ENCODE measurements at places on chromosomes 16 and 17.

DNA sequence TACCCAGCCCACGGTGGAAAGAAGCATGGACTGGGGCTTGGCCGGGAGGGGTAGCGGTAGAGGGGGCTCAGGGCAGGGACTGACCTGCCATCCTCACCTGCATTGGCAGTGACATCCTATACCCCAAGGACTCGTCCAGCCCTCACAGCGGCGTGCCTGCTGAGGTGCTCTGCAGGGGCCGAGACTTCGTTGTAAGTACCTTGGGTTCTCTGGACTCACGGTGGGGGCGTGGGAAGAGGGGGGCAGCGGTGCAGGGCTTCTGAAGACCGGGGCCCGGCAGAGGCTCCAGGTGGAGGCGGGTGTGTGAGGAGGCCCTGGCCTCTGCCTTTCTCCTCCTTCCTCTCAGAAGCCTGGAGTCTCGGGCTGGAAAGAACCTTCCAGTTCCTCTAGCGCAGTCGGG, 25.5 kb downstream of the POLR3E start:
- no peak for DNase-seq

- DNase-seq, result no peak
Measured at GRCh38 chr17:47427985-47428384, 102.9 kb upstream of the NPEPPS start.

- DNase-seq, result no peak
Measured at GRCh38 chr16:64907844-64908243, 214.0 kb downstream of the CDH11 start.

- DNase-seq, result no peak
Measured at GRCh38 chr16:86737083-86737482, 158.7 kb downstream of the FOXL1 start.

DNA sequence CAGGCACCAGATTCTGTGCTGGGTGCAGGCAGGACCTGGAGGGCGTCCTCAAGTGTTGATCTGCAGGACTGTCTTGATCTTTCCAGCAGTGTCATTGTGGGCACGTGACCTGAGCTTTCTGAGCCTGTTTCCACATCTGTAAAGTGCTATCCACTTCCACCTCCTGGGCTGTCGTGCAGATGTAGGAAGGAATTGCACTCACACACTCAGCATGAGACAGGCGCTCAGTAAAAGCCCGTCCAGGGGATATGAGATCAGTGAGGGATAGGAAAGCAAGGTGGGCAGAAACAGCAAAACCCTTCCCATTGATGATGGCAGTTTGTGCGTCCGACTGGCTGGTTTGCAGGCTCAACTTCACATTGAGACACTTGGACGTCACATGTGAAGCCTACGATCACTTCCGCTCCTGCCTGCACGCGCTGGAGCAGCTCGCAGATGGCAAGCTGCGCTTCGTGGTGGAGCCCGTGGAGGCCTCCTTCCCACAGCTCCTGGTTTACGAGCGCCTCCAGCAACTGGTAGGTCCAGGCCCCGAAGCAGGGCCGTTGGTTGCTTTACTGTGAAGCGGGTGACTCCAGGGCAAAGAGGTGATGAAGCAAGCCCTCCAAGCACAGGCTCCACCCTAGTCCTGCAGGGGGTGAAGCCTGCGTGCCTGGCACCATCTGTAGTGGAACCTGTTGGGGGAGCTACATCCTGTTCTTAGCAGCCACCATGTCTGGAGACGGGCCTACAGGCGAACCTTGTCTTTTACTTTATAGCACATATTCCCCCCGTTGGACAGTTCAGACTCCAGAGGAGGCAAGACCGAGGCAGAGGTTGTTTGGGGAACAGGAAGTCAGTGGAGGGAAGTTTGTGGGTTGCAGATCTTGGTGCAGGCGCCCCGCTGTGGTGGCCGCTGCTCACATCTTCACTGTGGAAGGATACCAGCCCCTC, 23.0 kb downstream of the METTL22 start:
- no peak for DNase-seq

- DNase-seq, result peak; percentile 99
Measured at GRCh38 chr17:82698065-82698973, at the start of gene RAB40B. RAB40B (minus strand) TSS chr17:82698698; CDS start chr17:82698596, 102 bp downstream.

- DNase-seq, result peak; percentile 71
Measured at GRCh38 chr16:51982715-51983680, 563.9 kb downstream of the TOX3 start.

DNA sequence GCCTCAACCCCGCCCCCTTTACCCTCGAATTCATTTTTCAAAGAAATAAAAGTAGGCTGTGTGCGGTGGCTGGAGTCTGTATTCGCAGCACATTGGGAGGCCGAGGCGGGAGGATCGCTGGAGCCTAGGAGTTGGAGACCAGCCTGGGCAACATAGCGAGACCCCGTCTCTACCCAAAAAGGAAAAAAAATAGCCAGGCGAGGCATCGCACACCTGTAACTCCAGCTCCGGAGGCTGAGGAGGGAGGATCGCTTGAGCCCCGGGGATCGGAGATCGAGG, 671 bp upstream of the TOP2A start:
- DNase-seq, result no peak

DNA sequence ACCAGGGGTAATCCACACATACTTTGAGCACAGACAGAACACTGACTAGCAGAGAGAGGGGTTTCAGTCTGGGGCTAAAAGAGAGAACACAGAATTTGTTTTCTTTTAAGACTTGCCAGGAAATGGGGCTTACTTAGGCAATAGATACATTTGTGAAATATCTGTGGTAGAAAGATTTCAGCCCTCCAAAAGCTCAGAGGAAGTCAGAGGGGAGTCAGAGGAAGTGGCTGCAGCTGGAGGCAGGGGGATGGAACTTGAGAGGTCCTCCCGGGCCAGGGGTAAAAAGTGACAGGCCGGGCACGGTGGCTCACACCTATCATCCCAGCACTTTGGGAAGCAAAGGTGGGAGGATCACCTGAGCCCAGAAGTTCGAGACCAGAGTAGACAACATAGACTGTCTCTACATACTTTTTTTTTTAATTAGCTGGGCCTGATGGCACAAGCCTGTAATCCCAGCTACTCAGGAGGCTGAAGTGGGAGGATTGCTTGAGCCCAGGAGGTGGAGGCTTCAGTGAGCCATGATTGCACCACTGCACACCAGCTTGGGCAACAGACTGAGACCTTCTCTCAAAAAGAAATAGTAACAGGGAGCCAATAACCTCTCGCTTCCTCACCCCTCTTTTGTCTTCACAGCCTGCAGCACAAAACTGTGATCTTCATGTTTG, 49.9 kb downstream of the NLRC5 start:
- peak; percentile 90 for DNase-seq

Measured in AG10803 (cell line).